Cardiac muscle cell (in vitro differentiated cells and primary cell): ENCODE measurements at places on chromosomes 3 and 15. TPM values are rescaled to one million over a fixed set of nuclear protein-coding genes. Genes with fewer than 3 reads are reported as not detected.

LOXL1 gene
- total RNA-seq: 54.5 and 79.4 TPM in 2 replicates

PIGZ gene
- total RNA-seq: 4.2 and 8.1 TPM in 2 replicates

CCR9 gene
- total RNA-seq: 0.21 and 0.27 TPM in 2 replicates

APOD gene
- not detected in 2 replicates for total RNA-seq

TRIM59 gene
- 3.2 and 15.5 TPM in 2 replicates for total RNA-seq

FAM43A gene
- total RNA-seq: 11.9 and 18.3 TPM in 2 replicates

UPK1B gene
- total RNA-seq: 1.0 TPM in 1 of 2 replicates, not detected in the other

KIAA1143 gene
- 30.4 and 33.7 TPM in 2 replicates for total RNA-seq
